ENCODE measurements at places on chromosomes 16 and 17.

DNA sequence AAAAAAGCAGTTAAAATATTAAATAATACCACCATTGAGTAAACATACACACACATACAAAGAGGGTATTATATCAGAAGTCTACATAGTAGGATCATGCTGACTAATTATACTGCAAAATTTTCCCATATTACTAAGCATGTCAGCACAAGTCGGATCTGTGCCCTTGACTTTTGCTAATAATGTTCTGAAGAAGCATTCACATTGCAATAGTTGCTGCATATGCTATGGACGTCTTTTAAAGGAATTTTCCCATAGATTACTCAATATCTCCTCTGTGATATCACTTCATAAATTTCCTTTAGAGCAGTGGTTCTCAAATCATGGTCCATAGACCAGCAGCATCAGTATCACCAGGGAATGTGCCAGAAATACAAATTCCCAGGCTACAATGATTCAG, 110.9 kb upstream of the NUDT7 start:
- no peak for DNase-seq

GRCh38 chr16:15803618-15804017, 53.2 kb downstream of the MYH11 start:
- DNase-seq: no peak

- DNase-seq: no peak
Observed at GRCh38 chr16:12868169-12868568, 33.2 kb upstream of the SHISA9 start.

- peak; percentile 71 for DNase-seq
Observed at GRCh38 chr17:35731239-35731916, at the start of gene RASL10B. TSS of gene RASL10B (plus strand) at chr17:35731639. CDS start at chr17:35735185, 3,546 bp downstream.

DNA sequence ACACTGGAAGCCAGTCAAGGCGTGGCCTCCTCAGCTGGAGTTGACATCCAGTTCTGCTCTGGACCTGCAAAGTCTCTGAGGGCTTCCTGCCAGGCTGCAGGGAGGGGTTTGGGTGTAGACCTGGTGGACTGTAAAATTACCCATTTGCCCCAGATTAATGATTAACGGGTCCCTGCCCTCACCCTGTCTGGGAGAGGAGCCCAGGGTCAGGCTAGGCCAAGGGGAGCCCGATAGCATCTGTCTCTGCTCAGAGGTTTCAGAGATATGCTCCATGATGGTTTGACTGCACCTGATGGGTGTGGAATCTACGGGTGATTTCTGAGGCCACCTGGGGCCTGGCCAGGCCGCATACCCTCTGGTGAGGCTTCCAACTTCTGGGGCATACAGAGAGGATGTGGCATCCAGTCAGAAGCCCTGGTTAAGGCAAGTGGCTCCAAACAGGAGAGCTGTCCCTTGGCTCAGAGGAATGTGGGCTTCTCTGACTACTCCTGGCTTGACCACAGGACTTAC, 11.2 kb downstream of the PPY start:
- DNase-seq: no peak

- DNase-seq: no peak
Observed at GRCh38 chr17:8965394-8966168, at the start of gene PIK3R5. TSS of gene PIK3R5 (minus strand) at chr17:8965707. CDS start at chr17:8911494, 54,213 bp downstream.

DNA sequence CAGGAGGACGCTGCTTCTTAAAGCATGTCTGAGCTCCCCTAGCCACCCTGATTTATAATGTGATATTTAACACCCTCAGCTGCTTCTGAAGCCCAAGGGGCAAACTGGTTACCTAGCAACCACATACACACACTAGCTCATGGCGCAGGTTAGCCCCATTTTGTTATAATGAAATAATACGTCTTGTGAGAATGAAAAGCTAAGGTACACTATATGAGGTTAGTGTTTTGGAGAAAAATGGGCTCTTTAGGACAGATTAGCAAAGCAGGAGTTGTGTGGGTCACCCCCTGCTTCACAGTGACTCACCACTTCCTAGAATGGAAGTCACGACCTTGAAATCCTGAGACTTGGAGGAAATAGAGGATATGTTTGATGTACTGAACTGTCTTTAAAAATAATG, 404.8 kb upstream of the HSBP1 start:
- DNase-seq: no peak

DNA sequence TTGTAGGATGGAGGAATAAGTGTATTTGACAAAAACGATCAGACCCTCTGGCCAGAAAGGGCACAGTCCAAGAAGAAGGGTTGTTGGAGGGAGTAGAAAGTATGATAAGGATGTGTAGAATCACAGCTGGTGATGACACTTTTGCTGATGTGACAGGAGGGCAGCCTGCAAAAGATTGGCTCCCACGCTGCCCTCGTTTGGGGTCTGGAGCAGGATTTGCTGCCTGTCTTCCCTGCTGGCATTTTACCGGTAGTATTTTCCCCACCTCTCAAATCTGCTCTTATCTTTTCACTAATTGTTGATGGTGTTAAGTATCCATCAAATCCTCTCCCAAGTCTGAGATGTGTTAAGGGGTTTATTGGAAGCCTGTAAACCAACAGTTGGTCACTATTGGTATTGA, 208.8 kb downstream of the CCDC182 start:
- no peak for DNase-seq

DNA sequence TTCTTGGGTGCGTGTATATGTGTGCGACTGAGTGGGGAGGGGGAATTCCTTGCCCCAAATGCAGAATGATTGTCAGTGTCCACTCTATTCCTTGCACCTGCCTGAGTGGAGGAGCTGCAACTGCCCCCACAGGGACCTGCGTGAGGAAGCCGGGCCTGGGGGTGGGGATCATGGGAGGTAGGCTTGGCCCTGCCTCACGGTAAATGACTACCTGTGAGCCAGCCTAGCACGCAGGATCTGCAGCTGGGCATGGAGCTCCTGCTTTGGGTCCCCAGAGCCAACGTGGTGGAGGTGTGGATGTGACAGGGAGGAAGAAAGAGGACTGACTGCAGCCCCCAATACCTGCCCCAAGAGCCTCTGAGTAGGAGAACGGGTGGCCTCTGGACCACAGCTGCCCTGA, 77.0 kb upstream of the GAS7 start:
- no peak for DNase-seq

DNA sequence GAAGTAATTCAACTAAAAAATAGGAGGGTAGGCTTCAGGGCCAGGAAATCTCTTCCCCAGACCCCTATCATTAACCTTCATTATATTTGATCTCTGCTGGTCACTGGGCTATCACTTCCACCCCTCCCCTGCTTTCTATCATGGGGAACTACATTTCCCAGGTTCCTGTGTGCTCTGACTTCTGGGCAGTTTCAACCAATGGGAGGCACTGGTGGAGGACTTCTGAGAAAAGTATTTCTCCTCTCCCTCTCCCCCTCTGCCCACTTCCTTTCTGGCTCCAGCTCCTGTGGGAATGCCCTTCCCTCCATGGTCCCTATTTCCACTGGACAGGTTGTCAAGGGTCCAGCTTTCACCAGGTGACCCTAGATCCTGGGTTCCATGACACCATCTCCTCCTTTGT, 364.4 kb downstream of the C16orf95 start:
- DNase-seq: no peak

DNA sequence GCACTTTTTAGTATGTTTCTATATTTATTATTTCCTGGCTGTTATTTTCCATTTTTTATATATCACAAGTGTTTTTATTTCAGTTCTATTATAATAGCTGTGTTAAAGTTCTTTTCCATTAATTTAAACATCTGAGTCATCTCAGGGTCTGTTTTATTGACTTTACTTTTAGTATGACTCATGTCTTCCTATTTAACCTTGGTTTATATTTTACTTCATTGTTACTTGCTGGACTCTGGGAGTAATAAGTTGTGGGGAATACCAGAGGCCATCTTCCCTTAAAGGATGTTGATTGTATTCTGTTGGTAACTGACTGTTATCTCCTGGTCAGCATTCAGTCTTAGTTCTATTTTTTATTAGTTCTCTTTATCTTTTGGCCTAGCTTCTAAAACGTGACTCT, 1508.2 kb downstream of the CDH11 start:
- DNase-seq: no peak
